Activated CD4-positive, alpha-beta T cell treated with anti-CD3 and anti-CD28 coated beads, Interleukin-2, amount 10 ng/mL, durations not matched to agents 24 days and 14 days (primary cell): ENCODE measurements at places on chromosomes 6 and 20.

GRCh38 chr6:109082188-109082577 lies 12.5 kb downstream of the SESN1 start:
- DNase-seq, result no peak

- DNase-seq, result no peak
These were observed 171.7 kb upstream of the CCN2 start for GRCh38 chr6:132122871-132123270.

- no peak for DNase-seq
These were observed 437.3 kb downstream of the HDGFL1 start for GRCh38 chr6:23006656-23007055.

DNA sequence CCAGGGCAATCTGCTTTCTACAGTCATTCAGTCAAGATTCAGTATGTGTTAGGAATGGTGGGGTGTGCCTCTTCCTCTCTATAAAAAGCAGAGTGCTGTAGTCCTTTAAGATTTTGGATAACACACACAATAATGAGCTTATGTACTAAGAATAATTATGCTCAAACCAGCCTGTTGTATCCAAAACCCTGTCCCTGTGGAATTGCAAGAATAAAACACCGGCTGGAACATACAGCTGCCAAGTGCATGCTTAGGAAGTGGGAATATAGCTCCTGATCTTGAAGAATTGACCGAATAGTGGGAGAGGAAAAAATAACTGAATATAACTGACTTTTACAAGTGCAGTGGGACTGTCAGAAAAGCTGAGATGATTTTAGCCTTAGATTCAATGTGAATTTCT lies 979 bp upstream of the MOCS1 start:
- no peak for DNase-seq

GRCh38 chr6:47235421-47235820 lies 74.3 kb downstream of the TNFRSF21 start:
- no peak for DNase-seq

DNA sequence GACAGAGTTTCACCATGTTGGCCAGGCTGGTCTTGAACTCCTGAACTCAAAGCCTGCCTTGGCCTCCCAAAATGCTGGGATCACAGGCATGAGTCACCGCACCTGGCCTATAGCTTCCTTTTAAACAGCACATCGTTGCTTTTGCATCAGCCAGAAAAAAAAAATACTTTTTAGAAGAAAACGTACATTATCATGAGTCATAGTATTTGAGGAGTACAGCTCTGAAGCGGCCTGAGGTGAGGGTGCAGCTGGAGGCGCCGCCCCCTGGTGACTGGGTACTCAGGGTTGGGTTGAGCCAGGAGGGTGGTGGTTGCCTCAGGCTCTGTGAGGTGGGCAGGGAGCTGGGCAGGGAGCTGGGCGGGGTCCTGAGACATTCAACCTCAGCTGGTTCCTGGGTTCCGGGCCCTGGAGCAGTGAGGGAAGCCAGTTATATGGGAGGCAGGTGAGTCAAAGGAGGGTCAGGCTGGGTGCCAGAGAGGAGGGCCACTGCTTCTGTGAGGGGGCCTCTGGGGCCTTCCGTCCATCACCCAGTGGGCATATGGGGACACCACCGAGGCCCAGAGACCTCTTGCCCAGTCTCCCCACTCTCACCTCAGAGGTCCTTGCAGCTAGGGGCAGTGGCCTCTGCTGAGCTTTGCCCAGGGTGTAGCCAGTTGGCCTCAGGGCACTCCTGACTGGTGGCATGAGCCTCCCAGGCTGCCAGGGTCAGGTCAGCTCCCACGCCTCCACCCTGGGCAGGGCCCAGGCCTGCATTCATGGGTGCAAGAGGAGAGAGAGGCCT lies 11.7 kb upstream of the ID1 start:
- DNase-seq, result no peak

GRCh38 chr6:125983246-125983945 lies 2.9 kb upstream of the TRMT11 start:
- DNase-seq, result no peak

- no peak for DNase-seq
These were observed 205.9 kb downstream of the CLVS2 start for GRCh38 chr6:123201869-123202372.

DNA sequence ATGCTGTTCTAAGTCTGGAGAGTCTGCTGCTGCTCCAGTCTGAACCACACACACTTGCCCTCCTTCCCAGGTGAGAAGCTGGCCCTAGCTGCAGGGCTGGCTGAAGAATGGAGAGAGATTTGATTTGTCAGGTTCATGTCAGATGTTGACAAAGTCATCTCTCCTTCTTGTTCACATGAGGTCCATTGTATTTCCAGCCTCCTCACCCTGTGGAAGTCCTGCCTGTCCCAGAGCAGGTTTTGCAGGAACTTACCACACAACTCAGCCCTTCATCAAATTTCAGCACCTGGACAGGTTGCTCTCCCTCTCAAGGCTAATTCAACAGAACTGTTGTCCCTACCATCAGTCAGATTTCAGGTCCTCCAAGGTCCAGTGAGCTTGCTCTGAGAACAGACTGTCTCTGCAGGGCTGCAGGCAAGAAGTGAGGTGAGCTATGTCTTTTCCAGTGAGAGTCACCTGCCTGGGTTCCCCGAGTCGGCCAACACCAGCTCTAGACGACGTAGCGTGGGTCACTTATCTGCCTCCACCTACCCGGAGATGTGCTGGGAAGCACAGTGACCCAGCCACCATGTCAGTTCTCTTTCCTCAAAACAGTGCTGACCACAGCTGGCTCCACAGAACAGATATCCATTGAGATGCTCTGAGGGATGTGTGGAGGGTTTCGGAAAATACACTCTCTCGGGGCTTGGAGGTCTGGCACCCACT lies 58.0 kb upstream of the CD93 start:
- DNase-seq, result no peak

DNA sequence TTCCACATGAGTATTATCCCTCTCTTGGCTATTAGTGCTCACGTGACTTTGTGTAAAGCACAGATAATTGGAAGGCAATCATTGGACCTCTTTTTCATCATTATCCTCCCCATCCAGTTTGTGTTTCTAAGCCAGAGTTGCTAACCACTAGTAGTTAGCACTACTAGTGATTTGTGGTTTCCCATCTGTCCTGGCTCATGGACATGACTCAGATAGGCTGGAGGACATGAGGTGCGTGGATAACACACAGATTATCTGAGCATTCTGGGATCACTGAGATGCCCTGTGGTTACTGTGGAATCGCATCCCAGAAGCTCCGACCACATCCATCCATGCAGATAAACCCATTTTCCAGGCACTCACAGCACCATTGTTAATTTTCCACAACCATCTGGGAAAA lies 123.8 kb upstream of the NAA20 start:
- DNase-seq, result no peak
